ENCODE measurements at places on chromosomes 5 and 9. TPM values are rescaled to one million over a fixed set of nuclear protein-coding genes. Genes with fewer than 3 reads are reported as not detected.

C9 gene
- not detected for total RNA-seq

GRCh38 chr5:173742432-173742816, 126.0 kb upstream of the BOD1 start:
- no peak for DNase-seq

PALM2AKAP2 gene
- under 0.01 TPM for total RNA-seq

ENTPD8 gene
- 0.27 TPM for total RNA-seq

- peak; percentile 34 for DNase-seq
Observed at GRCh38 chr9:129895376-129896268, 60.4 kb downstream of the USP20 start.

DNA sequence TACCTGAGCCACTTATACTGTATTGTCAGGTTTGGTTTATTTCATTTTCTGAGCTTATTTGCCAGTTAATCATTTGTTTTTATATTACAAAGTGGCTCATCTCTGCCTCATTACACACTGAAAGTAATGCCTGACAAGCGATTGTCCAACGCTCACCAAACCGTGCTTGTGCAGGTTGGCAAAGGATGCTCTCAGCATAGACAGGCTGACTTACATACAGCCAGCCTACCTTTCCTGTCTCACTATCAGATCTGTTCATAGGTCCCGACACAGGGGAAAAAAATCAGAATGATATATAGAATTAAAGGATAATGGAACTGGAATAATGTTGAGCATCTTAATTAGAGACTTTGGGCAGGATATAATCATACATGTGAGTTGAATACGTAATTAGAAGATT, 739.7 kb upstream of the RIOK2 start:
- DNase-seq: no peak

ISL1 gene
- total RNA-seq: not detected

PCDHB16 gene
- total RNA-seq: not detected

BTNL8 gene
- under 0.01 TPM for total RNA-seq

PLPPR1 gene
- not detected for total RNA-seq
